ENCODE measurements at places on chromosomes 12 and 14.

DNA sequence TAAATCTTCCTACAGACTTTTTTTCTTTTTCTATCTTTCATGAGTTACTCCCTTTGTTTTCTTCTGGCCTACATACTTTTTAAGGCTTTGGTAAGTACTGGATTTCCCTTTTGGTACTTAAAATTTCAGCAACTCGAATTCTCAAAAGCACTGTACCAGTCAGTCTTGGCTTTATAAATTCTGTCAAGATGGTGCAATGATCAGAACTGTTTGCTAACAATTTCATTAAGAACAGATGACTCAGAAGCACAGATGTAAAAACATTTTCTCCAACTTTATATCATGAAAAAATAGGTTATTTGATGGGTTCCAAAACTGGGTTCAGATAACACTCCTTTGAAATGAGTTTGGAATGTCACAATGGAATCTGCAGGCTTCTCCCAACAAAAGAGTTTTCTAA is 1961.8 kb upstream of the FLRT2 start:
- no peak for DNase-seq

DNA sequence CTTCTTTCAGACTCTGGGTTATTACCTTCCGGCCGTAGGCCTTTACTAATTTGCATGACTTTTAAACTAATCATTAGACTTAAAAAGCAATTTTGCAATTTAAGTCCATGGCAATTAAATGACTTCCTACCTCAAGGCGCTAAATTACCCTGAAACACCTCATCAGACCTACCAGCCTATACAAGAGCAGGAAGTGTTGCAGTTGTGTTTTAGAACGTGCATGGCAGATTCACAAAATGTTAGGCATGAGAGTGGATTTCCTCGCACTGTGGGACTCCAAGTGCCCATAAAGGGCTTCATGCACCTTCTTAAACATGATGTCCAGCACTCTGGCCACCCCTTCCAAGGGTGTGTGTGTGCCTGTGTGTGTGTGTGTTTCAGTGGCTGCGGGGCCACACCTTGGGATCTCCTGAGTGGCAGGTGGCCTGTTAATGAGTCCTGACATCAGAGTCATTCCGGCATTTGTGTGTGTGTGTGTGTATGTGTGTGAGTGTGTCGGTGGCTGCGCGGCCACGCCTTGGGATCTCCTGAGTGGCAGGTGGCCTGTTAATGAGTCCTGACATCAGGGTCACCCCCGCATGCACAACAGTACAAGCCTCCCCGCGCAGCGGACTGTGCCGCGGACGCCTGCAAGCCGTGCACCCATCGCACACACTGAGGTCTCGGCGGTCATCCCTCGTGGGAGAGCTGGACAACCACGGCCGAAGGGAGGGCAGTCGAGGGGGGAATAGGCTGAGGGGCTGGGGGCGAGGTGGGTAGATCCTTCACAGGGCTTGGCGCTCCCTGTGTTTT is 900 bp downstream of the C2CD5 start:
- peak; percentile 9 for DNase-seq

DNA sequence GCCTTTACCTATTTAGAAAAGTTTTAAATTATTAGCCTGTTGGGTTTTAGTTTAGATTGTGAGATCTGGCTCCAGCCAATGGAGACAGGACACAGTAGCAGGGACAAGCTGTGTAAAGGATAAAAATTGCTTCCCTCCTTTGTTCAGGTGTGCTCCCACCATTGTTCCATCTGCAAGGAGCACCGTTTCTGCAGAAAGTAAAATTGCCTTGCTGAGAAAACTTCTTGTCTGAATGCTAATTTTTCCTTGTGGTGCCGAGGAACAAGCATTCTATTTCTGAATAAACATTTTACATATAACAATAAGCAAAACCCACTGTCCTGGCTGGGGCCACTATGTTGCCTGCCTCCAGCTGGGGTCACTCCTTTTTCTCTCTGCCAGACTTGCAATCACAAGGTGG is 72.7 kb upstream of the ZFP36L1 start:
- no peak for DNase-seq

- DNase-seq = no peak
These were observed 14.5 kb downstream of the OAS2 start for GRCh38 chr12:112992541-112993398.

DNA sequence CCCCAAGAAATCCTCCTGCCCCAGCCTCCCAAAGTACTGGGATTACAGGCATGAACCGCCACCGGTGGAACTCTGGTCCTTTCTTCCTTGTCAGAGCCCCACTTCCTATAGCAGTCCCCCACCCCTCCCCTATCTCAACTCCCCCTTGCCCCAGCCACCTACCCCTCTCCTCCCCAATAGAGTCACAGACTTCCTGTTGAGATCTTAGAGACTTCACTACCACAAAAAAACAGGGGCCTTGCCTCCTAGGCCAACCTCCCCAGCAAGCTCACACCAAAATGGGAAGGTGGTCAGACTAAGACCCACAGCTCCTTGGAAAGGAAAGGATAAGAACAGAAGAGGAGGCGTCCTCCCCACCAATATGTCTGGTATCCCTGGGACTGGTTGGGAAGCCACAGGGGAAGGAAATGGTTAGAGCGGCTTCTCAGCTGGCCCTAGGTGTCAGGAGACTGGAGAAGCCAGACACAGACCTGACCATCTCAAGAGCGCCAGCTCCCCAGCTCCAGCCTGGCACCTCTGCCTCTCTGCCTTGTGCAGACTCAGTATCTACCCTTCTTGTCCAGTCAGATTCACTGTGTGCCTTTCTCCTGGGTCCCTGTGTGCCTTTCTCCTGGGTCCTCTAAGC is 8.5 kb downstream of the ITGB7 start:
- DNase-seq = no peak

DNA sequence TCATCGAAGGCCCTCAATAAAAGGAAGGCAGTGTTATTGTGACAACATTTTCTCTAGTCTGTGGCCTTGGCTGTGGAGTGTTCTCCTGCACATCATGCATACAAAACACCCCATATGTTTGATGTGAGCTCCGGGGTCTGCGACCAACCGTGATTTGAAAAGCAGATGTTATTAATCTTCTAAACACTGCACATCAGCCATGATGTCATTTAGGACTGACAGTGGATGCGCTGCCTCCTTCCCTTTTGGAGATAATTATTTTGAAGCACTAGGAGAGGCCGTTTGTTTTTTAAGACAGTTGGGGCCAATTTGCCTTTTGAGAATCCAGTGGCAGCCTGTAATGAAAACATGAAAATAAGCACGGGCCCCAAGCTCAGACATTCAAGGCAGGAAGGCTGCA is 1041.6 kb downstream of the BCL11B start:
- no peak for DNase-seq
